ENCODE measurements at places on chromosomes 7 and 10.

DNA sequence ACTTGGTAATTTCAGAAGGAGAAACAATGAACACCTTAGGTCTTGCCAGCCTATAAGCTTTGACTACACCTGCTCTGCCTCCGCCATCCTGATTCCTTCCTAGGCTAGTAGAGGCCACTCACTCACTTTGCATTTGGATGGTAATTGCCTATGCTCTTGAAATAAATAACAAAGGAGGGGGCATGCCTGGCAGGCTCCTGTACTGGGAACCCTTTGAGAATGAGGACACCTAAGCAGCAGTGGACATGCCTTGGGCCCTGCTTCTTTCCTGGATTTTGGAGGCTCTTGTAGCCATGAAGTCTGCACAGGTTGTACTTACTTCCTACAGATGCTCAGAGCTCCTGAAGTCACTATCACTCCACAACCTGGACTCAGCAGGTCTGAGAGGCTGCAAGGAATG is 65.8 kb downstream of the BLNK start:
- DNase-seq, result no peak

DNA sequence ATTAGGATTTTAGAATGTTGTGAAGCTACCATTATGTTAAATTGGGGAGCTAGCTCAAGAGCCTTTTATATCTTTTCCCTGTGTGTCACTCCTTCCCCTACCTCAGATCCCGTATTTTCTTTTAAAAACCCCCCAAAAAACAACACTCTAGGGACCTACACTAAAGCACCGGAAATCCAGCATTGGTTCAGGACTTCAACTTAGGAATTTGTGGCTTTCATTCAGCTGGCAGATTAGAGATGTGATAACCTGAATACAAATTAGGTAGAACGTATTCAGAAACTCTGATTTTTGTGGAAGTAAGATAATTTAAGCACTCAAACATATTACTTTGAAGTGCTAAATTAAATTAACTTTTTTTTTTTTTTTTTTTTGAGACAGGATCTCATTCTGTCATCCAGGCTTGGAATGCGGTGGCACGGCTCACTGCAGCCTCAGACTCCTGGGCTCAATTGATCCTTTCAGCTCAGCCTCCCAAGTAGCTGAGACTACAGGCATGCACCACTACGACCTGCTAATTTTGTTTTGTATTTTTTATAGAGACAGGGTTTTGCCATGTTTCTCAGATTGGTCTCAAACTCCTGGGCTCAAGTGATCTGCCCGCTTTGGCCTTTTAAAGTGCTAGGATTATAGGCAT is 6.8 kb downstream of the TBC1D12 start:
- DNase-seq, result no peak

- no peak for DNase-seq
These were observed 55.5 kb downstream of the SORBS1 start for GRCh38 chr10:95505641-95506040.

DNA sequence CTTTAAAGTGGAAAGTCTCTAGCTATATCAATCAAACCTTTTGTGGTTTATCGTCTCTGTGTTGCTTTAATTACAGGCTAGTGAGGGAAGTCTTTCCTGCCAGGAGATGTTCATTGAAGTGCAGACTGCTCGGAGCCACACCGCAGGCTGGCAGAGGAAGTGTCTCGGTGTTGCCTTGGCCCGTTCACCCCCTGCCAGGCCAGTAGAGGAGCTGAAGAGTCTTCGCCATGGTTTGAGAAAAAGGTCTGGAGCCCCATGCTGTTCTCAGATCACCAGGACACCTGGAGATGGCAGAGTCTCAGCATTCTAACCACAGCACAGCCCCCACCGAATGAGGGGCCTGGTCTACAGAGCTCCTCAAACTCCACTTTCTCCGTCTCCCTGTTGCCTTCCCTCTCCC is 275.9 kb upstream of the PLPP4 start:
- no peak for DNase-seq

DNA sequence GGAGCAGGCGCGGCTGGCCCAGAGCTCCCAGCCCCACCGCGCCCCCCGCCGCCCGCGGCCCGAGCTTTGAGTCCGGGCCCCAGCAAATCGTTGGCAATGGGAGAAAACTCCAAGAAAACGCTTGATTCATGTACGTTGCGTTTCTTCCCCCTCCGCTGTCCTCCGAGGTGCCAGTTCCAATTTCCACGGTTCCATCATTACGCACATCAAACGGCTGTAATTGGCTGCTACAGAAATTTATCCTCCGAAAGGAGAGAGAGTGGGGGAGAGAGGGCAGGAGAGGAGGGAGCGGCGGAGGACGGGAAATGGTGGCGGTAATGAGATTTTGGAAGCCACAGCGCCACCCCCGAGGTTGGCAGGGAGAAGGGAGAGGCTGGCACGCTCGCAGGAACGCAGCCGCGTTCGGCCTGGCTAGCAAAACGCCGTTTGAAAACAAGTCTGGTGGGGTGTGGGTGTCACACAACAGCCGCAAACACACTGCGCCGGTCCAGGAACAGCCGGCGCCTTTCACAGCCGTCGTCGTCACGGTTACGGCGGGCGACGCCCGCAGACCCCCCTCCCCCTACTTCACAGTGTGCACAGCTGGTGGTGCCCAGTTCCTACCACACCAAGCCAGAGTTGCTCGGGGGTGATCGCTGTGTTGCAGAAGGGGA is 57.5 kb downstream of the UNCX start:
- DNase-seq, result no peak

- no peak for DNase-seq
These were observed 5.2 kb downstream of the ADCY1 start for GRCh38 chr7:45579391-45579801.

DNA sequence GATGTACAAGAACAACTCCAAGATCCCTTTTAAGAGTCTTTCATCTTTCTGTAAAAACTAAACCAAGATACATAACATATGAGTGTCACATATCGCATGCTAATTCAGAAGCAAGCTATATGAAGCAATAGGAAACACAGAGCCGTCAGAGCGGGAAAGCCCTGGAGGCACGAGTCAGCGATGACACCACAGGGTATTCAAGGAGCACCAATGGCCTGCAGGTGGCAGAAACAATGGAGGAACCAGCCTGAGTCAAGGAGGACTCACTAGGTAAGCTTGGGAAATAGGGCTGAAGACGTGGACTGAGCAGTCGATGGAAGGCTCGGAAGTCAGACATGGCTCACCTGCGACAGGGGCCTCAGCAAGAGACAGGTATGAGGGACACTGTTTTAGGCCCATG is 214.4 kb downstream of the FAM107B start:
- no peak for DNase-seq

DNA sequence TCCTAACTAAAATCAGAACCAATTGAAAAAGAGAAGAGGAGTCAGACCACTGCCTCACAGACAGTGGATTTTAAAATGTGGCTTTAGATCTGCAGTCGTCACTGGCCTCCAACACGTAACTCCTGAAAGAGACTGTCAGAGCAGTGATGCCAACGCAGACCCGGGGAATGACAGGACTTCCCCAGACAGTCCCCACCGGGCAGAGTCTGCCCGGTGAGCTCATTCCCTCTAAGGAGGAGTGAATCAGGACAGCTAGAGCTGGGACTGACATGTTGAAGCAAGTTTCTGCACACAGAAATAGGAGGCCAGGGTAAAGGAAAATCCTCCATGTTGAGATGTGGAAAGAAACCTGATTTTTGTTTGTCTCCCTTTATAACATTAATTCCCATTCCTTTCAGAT is 105.0 kb downstream of the TES start:
- no peak for DNase-seq

DNA sequence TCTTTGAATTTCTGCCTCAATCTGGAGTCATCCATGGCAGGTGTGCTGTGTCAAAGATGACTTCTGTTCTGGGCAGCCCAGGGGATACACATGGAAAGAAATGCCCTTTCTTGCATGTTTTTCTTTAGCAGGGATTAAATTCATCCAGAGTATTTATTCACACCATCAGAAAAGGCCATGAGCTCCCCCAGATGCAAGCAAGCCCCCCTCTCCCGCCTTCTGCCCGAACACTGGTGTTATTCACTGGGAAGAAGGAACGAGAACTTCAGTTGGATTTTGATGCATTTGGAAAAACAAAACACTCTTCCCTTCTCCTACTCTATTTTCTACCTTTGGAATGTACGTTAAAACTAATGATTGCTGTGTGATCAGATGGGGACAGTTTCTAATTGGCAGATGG is 1.4 kb downstream of the PLPP4 start:
- no peak for DNase-seq

- DNase-seq, result no peak
These were observed at the start of gene LRMDA for GRCh38 chr10:75431180-75432111. TSS of gene LRMDA (plus strand) at chr10:75431624.

GRCh38 chr10:87551326-87551725 is 46.6 kb downstream of the MINPP1 start:
- DNase-seq, result no peak

- no peak for DNase-seq
These were observed 65.7 kb upstream of the FZD8 start for GRCh38 chr10:35707642-35708425.

DNA sequence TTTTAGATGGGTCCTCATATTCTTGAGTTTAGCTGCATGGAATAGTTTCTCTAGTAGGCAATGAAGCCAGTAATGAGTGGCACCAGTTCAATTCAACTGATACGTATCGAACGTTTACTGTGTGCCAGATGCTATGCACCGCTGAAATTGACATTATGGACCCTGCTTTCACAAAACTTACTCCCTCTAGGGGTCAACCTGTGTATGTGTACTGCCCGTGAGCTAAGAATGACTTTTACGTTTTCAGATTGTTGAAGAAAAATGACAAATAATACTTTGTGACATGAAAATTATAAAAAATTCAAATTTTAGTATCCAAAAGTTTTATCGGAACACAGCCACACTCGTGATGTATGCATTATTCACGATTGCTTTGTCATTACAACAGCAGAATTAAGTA is 95.5 kb downstream of the ZMYND11 start:
- DNase-seq, result no peak

GRCh38 chr10:21311426-21311825 is 214.1 kb downstream of the SKIDA1 start:
- DNase-seq, result no peak

DNA sequence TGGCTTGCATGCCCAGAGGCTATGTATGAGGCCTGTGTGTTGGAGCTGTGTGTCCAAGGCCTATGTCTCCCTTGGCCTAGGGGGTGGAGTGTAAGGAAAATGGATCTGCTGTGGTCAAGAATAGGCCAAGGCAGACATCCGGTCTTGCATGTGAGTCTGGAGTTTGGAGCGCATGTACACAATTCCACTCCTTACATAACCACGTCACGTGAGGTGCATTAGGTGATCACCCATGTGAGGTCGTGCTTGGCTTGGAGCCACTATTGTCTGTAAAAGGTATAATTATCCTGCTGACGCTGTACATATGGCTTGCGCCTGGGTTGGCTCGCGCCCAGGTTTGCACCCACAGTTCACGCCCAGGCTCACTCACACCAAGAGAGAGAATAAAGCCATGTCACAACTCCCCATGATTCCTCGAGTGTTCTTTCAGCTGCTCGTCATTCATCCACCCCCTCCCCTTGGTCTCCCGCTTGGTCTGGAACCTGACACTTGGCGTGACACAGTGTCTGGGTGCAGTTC is 105.5 kb downstream of the BICC1 start:
- DNase-seq, result no peak

GRCh38 chr10:110751850-110752249 is 107.7 kb downstream of the RBM20 start:
- no peak for DNase-seq

DNA sequence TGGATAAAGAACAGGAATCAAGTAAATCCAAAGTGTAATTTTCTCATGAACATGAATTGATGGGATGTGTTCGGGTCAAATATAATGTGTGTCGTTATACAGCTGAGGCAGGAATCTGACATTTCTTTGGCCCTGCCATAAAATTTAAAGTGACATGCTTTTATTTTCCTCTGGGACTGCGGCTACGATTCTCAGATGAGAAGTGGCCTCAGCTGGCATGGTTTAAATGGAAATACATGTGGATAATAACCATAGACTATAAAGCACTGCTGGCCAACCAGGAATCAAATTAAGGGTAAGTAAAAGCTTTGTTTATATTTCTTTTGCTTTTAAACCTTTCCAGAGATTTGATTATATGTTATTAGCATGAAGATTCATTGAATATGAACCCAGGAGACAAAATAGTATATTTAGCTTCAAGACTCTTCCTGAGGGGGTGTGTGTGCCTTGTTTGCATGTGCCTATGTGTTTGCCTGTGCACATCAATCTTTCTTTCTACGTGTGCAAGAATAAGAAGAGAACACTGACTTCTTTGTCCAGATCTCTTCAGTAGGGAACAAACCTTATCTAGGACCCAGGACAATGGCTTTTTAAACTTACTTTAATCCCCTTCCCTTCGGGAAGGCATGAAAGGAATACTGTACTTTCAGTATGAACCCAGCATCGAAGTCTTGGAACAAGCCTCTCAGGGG is 629.0 kb upstream of the PFKP start:
- no peak for DNase-seq

GRCh38 chr7:158024881-158025280 is 562.7 kb downstream of the PTPRN2 start:
- DNase-seq, result no peak

All from NCI-H510A (cell line).